ENCODE measurements at places on chromosomes 5 and 9.

- no peak for DNase-seq
Measured at GRCh38 chr5:168076561-168076991, 214.9 kb upstream of the WWC1 start.

DNA sequence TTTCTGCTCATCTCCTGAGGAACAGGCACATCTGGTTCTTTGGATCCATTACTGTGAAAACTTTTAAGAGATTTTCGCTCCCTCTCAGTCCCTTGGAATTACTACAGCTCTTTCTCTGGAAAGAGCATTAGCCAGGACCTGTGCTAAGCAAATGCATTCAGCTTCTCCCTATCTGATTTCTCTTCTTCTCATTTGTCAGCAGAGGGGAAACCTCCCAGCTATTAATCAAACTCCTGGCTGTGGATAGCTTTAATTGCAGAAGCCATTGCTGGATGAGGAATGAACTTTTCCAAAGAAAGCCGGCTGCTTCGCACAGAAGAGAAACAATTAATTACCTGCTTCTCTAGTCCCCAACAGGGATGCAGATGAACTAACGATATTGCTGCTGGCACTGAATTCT, 37.9 kb downstream of the TLR4 start:
- DNase-seq = no peak

- no peak for DNase-seq
Measured at GRCh38 chr9:120436983-120437475, 142.9 kb downstream of the CDK5RAP2 start.

- no peak for DNase-seq
Measured at GRCh38 chr5:132225165-132226032, 2.3 kb downstream of the P4HA2 start.

DNA sequence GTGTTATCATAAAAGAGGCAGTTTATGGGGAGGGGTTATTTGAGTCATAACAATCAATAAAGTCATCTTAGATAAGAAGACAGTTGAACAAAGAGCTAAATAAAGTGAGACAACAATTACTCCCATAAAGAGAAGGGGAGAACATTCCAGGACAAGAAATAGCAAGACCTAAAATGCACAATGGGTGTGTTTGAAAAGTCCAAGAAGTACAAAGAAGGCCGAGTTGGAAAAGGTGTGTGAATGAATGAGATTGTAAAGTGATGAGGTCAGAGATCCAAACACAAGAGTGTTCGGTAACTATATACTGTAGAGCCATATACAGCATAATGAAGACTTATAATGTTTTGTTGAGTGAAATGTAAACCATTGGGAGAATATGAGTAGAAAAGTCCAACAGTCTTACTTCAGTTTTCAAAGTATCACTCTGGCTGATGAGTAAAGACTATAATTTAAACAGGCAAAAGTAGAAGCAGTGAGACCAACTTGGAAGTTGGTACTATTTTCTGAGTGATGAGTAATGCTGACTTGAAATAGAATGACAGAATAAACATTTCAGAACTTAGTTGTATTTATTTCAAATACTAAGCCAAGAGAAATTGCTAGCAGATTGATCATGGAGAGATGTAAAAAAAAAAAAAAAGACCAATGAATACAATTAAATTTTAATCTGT, 868.7 kb upstream of the CDH9 start:
- DNase-seq = no peak
